ENCODE measurements at places on chromosomes 6 and 20.

- DNase-seq = no peak
Observed at GRCh38 chr6:119171088-119171841, 92.8 kb upstream of the FAM184A start.

- no peak for DNase-seq
Observed at GRCh38 chr6:165630544-165630953, 32.5 kb downstream of the PDE10A start.

DNA sequence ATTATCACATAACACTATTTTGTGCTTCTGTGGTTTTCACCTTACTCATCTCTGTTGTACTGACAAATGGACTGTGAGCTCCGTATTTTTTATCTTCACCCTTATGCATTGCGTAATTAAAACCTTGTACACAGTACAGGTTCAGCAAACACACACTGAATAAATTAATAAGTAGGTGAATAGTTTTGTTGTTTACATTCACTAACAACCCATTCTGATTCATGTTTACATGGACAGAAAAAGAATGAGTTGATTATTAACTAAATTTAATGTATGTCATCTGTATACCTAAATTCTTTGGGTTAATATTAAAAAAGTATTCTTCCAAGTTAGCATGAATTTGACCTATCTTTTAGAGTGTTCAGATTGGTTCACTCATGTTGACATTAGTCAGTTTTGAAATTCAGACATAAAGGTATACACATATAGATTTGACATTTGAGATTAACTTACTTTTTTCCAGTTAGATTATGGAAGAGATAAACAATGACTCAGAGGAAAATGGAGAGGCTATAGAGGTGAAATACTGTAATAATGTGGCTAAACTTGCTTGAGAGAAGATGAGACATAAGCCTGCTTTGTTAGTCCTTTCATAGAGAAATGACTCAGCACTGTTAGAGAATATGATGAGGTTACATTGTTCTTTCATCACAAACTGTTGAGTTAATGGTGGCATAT is 541.7 kb upstream of the FLRT3 start:
- DNase-seq = no peak

- DNase-seq = no peak
Observed at GRCh38 chr6:13248994-13249393, 79.3 kb downstream of the TBC1D7 start.

DNA sequence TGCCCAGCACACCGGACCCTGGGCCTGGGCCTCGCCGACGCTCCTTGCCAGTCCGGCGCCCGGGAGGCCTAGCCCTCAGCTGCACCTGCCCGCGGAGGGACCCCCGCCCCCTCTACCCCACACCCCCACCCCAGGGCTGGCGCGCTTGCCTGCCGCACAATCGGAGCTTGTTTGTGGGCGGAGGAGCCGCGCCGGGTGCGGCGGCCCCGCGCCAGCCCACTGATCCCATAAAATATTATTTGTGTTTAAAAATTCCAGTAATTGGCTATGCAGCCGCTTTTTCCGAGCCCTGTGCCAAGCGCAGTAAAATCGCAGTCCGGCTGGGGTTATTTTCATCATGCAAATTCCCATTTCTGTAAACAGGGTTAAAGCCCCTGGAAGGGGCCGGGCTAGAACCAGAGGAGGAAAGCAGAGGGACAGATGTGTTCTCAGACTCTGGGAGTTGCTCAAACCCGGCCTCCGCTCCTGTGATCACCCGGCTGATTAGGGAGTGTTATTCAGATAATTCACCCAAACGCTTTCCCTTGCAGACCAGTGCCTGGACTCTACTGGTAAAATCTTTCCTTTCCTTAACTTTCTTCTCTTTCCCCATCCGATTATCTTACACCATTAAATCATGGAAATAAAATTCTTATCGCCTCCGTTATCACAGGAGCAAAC is 93.1 kb downstream of the NCR2 start:
- DNase-seq = no peak

GRCh38 chr20:54340667-54341081 is 132.8 kb downstream of the PFDN4 start:
- no peak for DNase-seq

DNA sequence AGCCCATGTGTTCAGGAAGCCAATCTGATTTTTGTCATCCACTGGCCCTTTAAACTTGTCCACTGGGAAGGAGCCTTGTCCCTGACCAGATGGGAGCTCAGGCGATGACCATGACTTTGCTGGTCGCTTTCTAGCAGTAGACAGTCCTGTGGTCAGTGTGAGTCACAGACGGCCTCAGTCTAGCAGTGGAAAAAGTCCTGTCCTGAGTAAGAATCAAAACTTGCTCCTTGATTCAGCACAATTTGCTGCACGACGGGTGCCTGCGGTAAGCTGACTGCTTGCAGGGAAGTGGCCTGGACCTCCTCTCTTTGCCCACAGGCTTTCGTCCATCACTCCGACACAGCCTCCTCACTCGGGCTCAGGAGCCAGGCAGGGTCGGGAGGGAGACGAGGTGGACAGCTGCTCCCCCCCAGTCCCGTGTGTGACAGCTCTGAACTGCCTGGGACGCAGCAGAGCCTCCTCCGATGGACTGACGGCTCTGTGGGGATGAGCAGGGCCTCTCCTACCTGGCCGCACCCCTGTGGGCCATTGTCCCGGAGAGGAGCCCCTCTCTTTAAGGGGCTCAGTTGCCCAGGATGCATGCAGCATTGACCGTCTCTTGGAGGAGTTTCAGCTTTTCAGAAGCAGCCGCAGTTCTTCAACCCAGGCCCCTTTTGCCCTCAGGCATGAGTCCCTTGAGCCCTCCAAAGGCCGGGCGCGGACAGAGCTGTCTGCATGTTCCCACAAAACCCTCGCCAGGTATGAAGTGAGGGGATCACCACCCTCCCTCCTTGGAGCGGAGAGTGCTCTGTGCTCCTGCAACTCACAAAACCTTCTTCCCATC is 209.2 kb downstream of the ANKRD60 start:
- DNase-seq = no peak

GRCh38 chr6:26051665-26052310 is 35.4 kb upstream of the HFE start:
- DNase-seq = no peak

Data from activated CD4-positive, alpha-beta T cell treated with anti-CD3 and anti-CD28 coated beads, Interleukin-2, amount 50 U/mL, for 16 hours (primary cell).